ENCODE measurements at places on chromosomes 5 and 9.

DNA sequence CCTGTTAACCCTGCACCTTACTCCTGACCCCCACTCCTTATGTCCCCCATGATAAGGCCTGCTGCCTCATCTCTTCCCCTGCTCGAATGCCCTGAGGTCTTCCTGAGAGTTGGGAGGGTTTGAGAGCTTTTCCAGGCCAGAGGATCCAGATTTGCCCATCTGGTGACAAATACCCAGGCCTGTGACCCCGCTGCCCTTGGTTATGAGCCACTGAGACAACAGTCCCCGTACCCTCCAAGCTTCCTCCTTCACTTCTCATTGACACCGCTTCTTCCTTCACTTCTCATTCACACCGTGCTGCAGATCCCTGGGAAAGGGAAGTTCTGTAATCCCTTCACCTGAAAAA is 593 bp downstream of the GM2A start:
- no peak for DNase-seq

GRCh38 chr5:21774801-21775200 is 1078.3 kb downstream of the CDH12 start:
- no peak for DNase-seq

GRCh38 chr9:93582550-93582949 is 6.2 kb downstream of the PHF2 start:
- no peak for DNase-seq

DNA sequence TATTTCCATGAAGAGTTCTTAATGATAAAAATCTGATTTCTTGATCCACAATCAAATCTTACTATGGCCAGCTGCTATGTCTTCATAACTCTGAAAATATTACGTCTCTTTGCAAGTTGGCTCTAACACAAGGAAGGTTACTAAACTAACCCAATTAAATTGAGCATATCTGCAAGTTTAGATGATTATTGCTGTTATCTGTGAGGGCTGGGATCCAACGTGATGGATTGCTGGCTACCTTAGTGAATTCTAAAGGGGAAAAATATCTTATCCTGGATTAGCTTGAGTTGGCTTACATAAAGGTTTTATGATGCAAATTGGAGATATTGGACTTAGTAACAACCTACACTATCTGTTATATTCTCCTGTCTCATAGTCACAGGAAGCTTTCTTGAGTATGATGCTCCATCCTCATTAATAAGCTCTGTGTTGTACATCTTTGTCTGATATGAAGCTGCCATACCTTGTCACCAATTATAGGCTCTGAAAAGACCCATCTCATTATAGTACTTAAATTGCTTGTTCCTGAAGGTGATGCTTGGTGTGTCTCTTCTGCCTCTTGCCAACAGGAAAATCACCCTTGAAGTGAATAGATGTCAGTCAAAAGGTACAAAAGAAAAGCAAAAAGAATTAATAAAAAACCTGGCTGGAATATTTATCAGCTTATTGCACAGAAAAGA is 733.0 kb upstream of the MEF2C start:
- no peak for DNase-seq

- DNase-seq: no peak
Observed at GRCh38 chr5:78601559-78602314, 46.8 kb downstream of the LHFPL2 start.

- no peak for DNase-seq
Observed at GRCh38 chr5:139919308-139919707, 123.7 kb downstream of the PSD2 start.

DNA sequence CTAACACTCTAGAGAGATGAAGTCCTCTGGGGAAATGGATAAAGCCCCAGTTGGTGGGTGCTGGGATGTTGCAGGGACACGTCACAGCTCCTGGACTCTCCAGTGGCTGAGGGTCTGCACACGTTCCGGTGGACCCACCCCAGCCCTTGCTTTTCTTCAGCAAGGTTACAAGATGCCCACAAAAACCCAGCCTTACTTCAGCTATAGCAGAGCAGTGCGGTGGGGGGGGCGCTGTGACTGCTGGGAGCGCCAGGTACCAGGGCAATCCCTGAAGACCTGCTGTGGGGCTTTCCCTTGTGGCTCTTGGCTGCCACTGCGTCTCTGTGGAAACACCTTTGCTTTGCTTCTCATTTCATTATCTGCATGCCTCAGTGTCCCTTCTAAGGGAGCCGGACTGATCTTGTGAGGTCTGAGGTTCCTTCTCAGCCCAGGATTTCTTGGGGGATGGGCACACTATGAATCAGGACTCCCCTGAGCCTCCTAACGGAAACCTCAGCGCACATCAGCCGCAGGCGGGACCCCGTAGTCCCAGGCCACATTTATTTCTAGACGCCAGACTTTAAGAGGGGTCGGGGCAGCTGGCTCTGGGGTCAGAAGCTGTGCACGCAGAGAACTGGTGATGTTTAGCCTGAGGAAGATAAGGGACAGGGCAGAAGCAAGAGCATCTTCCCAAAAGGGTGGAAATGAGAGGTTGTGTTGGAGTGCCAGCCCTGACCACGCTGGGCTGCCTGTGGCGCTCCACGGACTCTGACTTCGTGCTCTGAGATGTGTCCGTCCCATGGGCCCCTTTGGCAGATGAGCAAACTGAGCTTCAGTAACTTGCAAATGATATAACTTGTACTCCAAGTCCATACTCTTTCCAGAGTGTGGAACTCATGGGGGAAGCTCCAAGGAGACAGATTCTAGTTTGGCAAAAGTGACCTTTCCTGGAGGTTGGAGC is 106.8 kb downstream of the WNK2 start:
- DNase-seq: no peak

DNA sequence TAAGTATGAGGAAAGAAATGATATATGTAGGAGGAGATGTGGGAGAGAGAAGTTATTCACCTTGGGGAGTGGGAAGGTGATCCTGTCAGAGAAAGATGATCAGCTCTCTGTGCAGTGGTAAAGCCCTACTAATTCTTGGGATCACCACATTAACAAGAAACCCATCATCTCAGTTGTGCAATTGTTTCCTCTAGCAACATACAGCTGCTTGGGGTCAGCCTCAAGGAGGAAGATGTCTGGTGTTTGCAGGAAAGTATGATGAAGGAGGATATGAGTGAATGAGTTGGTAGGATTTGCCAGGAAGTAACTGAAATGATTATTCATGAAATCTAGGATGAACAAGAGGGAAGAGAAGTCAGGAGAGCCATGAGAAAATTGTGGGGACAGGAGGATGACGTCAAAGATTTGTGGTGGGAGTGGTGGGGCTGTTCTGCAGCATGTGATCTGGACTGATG is 50.1 kb downstream of the TNFSF8 start:
- no peak for DNase-seq

GRCh38 chr9:69395718-69396117 is 70.7 kb downstream of the ENTREP1 start:
- DNase-seq: no peak

DNA sequence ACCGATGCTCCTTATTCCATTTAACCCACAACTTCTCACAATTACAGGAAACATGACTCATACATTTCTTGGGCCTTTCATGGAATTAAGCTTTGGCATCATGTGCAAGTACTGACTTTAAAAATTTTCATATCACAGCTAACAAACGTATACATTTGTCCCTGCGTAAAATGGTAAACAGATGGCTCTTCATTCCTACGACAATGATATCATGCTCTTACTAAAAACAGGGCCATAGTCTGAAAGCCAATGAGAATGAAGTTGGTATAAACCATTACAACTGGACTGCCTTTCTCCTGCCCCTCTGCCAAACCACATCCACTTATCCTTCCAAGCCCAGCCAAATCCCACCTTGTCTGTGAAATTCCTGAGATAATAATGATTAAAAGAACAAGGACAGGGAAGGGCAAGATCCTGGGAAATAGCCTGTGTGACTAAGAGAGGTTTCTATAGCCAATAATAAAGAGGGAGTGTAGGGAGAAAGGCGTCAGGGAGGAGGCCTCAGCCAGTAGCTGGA is 44.9 kb upstream of the ZNF366 start:
- no peak for DNase-seq

GRCh38 chr9:19154135-19154612 is 26.9 kb upstream of the PLIN2 start:
- DNase-seq: no peak

GRCh38 chr5:137090721-137091120 is 408.4 kb downstream of the SPOCK1 start:
- DNase-seq: no peak

- DNase-seq: no peak
Observed at GRCh38 chr5:55902696-55903095, 51.5 kb downstream of the IL31RA start.

- DNase-seq: no peak
Observed at GRCh38 chr9:6779417-6780241, 21.9 kb downstream of the KDM4C start.

GRCh38 chr5:146706321-146706972 is 172.1 kb downstream of the PPP2R2B start:
- DNase-seq: no peak

DNA sequence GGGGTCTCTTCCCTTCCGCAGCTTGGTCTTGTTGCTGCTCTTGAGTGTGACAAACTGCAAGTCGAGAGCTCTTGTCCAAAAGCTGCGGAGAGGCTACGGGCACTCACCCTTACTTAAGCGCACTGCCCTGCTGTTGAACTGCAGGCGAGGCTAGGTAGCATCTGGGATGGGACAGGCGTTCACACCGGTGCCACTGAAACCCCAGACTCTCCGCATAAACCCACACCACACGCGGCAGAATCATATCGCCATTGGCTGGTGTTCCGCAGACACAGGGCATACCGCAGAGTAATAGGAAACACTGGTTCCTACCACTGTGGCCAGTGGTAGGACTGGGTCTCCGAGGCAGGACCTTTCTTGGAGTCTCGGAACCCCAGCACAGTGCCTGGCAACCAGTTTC is 2.2 kb upstream of the NPR3 start:
- no peak for DNase-seq

GRCh38 chr9:126839301-126839700 is 21.1 kb upstream of the ZBTB34 start:
- DNase-seq: no peak

GRCh38 chr5:127863610-127864395 is 160.6 kb downstream of the CCDC192 start:
- no peak for DNase-seq

- no peak for DNase-seq
Observed at GRCh38 chr5:116479776-116480675, 94.6 kb downstream of the SEMA6A start.

GRCh38 chr5:135400866-135401265 is 1.8 kb upstream of the MACROH2A1 start:
- no peak for DNase-seq

GRCh38 chr5:177403102-177403791 is 2.8 kb upstream of the PFN3 start:
- no peak for DNase-seq

GRCh38 chr9:89012294-89013042 is 21.2 kb downstream of the S1PR3 start:
- no peak for DNase-seq

DNA sequence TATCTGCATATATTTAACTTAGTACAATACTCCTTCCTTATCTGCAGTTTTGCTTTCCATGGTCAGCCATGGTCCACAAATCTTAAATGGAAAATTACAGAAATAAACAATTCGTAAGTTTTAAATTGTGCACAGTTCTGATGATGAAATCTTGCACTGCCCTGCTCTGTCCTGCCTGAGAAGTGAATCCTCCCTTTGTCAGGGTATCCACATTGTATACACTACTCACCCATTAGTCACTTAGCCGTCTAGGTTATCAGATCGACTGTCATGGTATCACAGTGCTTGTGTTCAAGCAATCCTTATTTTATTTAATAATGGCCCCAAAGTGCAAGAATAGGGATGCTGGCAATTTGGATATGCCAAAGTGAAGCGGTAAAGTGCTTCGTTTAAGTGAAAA is 8.3 kb upstream of the YTHDC2 start:
- DNase-seq: no peak

- no peak for DNase-seq
Observed at GRCh38 chr5:72624641-72625236, 117.5 kb upstream of the ZNF366 start.

- DNase-seq: no peak
Observed at GRCh38 chr5:132387640-132388117, 18.2 kb downstream of the SLC22A5 start.

DNA sequence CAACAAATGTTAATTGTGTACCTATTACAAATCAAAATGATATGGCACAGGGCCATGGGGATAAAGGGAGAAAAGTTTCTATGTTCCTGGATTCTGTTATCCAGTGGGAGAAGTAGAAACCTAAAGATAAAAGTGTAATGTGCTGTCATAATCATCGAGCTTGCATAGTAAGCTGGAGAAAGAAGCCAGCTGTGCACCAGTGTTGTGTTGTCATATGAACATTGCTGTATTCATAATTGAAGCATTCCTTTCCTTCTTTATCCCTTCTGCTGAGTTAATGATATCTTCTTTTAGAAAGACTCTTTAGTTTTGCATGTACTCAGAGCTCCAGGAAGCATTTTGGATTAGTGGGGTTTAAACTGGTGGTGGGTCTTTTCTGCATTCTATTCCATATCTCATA is 39.5 kb downstream of the NTRK2 start:
- no peak for DNase-seq

DNA sequence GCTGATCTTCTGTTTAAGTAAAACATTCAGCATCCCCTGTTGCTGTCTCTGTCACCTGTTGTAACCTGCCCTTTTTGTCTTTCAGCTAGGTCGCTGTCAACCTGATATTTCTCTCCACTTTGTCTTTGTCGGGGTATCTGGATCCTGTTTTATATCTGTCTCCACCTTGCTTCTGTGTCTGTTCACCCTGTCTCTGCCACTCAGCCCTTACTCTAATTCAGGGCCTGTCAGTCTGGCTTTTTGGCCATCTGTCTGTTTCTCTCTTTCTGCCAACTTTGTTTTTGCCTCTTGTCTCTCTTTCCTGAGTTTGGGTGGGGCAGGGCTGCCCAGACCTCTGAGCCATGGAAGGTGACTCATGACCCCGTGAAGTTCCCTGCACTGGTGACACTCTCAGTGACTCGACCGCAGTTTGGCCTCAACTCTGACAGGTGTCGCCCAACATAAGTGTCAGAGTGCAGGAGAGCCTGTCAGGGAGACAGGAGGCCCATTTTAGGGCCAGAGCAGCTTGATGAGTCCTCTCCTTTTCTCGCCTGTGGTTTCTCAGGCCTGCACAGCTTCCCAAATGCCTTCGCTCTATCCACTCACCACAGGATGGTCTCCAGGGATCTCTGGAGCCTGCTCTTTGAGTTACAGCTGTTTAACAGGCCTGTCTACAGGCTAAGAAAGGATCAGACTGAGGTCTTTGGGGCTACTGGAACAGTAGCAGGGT is 868 bp downstream of the ZBTB43 start:
- peak; percentile 78 for DNase-seq

- no peak for DNase-seq
Observed at GRCh38 chr9:110329639-110330230, 7.9 kb downstream of the TXNDC8 start.

- DNase-seq: no peak
Observed at GRCh38 chr5:135012033-135012588, 21.9 kb downstream of the PITX1 start.

DNA sequence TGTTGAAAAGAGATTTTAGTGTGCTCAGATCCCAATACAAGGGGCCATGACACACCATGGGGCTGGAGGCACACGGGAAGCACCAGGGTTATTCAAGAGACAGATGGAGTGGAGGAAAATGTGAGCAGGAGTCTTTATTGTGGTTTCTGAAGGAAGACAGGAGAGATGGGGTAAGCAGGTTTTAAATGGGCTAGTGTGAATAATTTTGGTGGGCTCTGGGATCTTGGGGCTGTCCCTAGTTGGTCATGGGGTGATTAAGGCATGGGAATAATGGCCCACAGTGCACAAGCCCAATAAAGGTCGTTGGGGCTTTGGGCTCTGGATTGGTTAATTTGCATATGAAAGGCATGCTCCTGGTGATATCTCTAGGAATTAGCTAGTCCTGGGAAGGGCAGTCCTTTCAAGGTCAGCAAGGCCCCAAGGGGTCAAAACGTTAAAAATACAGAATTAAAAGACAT is 3.6 kb upstream of the SCGB3A2 start:
- no peak for DNase-seq
